Suprapubic skin (tissue), 4 donors: ENCODE measurements at places on chromosomes 16 and 17. TPM values are rescaled to one million over a fixed set of nuclear protein-coding genes. Genes with fewer than 3 reads are reported as not detected.

The DNAH17 gene
- total RNA-seq = 6.2 TPM

The CHD9NB gene
- total RNA-seq = 33.3 TPM

DNA sequence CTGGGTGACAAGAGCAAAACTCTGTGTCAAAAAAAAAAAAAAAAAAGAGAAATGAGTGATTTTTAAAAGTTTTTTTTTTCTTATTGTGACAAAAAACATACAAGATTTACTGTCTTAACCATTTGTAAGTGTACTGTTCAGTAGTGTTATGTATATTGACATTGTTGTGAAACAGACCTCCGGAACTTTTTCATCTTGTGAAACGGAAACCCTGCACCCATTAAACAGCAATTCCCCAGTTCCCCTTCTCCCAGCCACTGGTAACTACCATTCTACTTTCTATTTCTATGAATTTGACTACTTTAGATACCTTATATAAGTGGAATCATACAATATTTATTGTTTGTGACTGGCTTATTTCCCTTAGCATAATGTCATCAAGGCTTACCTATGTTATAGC lies 18.7 kb downstream of the DUS2 start:
- no peak for DNase-seq
- peaks cover 13% of the 10 kb centered on the region for H3K36me3 ChIP-seq
- H3K4me3 ChIP-seq = no peak overlapping the region
- H3K27ac ChIP-seq = no peak overlapping the region

DNA sequence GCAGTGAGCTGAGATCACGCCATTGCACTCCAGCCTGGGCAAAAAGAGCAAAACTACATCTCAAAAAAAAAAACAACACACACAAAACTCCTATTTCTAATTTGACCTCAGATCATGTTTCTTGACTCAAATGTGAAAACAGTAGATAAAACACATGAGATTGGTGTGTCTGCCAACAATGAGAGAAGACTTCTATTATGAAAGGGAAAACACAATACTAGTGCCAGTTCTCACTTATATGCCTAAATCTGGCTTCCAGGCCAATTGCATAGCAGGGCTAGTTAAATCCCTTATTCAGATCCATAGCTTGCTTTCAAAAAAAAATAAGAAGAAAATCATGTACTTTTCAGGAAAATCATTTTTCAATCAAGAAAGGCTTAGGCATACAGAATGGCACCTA lies 39.4 kb downstream of the AP1G1 start:
- no peaks in the 10 kb centered on the region for H3K27me3 ChIP-seq
- peaks cover 58% of the 10 kb centered on the region for H3K36me3 ChIP-seq
- H3K4me1 ChIP-seq = no peaks in the 10 kb centered on the region

- no peak for DNase-seq
- H3K4me3 ChIP-seq = no peak overlapping the region
Observed at GRCh38 chr16:68286153-68287074, 22.1 kb downstream of the SLC7A6 start.

DNA sequence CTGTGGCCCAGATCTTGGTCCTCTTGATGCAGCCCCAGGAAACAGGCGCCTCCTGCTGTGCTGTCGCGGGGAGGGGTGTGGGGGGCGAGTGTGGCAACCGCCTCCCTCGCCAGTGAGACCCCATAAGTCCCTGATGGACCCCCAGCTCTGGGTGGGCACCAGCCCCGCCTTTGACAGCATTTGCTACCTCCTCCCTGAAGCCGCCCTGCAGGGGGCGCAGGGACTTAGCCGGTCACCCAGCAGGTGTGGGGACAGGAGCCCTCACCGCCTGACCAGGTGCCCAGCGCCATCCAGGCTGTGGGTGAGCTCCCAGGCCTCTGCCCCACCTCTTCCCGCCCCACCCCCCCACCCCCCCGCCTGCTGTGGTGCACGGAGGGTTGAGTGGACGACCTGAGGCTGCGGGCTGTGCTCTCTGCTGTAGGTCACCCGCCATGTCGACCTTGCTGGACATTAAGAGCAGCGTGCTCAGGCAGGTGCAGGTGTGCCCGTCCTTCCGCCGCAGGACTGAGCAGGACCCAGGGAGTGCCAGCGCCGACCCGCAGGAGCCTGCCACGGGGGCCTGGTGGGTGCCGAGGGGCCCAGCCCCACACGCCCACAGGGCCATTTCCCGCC lies 4.8 kb downstream of the BAIAP3 start:
- no peaks in the 10 kb centered on the region for H3K36me3 ChIP-seq
- H3K4me1 ChIP-seq = peaks cover 26% of the 10 kb centered on the region
- H3K4me3 ChIP-seq = no peak overlapping the region
- no peak for DNase-seq
- no peak overlapping the region for H3K27ac ChIP-seq
- peaks cover 61% of the 10 kb centered on the region for H3K27me3 ChIP-seq

- DNase-seq = no peak
- no peak overlapping the region for H3K27ac ChIP-seq
- H3K4me3 ChIP-seq = no peak overlapping the region
- no peaks in the 10 kb centered on the region for H3K27me3 ChIP-seq
- H3K36me3 ChIP-seq = peaks cover 4% of the 10 kb centered on the region
Observed at GRCh38 chr16:85483424-85483823, 129.7 kb upstream of the GSE1 start.

DNA sequence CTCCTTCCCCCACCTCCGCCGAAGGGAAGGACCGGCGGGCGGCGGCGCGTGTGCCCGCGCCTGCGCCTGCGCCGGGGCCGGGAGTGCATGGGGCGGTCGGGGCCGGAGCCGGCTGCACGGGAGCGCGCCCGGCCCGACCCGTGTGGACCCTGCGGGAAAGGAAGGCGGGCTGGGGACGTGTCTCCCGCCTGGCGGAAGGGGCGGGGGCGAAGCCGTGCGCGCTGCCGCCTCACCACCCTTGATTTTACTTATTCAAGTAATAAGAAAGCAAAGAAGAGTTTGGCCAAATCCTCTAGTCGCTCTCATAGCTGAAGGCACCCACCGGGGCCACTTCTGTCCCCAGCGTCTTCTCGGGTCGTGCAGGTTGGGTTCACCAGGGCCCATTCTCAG lies 596 bp upstream of the PFN1 start:
- peak overlapping the region; percentile 85 for H3K4me3 ChIP-seq
- H3K36me3 ChIP-seq = peaks cover 10% of the 10 kb centered on the region
- peak overlapping the region; percentile 98 for H3K27ac ChIP-seq
- peak; percentile 85 for DNase-seq
- peaks cover 61% of the 10 kb centered on the region for H3K4me1 ChIP-seq

DNA sequence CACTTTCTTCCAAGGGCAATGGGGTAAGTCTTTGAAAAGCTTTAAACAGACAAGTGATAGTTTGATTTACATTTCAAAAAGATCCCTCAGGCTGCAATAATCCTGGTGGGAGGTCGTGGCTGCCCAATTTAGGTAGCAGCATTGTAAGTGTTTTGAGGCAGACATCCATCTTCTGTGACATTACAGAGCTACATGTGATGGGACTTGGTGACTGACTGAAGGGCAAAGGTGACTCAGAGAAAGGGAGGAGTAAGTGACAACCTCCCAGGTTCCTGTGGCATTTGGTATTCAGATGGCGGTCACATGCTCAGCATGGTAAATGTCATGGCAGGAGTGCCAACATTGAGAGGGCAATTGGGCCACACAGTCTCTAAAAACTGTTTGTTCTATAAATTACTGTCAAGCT lies 26.5 kb downstream of the STAT3 start:
- H3K4me1 ChIP-seq = peaks cover 56% of the 10 kb centered on the region
- no peaks in the 10 kb centered on the region for H3K36me3 ChIP-seq
- H3K4me3 ChIP-seq = no peak overlapping the region
- peak overlapping the region; percentile 15 for H3K27ac ChIP-seq
- no peak for DNase-seq

DNA sequence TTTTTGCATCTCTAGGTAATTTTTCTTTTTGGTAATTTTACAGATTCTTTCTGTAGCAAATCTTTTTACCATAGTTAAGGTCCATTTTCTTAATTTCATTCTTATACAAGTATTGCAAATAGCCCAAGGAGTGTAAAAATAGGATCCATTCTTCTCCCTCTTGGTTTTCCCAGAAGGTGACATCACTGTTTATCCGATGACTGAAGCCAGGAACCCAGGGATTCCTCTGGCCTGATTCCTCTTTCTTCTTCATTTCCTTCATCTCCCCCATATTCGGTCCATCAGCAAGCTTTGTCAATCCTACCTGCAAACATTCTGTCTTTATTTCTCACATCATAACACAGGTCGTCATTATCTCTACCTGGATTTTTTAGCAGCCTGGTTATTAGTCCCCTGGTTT lies 5.3 kb downstream of the RBBP6 start:
- peaks cover 47% of the 10 kb centered on the region for H3K4me1 ChIP-seq
- H3K27ac ChIP-seq = no peak overlapping the region
- no peak overlapping the region for H3K4me3 ChIP-seq
- DNase-seq = no peak

GRCh38 chr17:78979780-78980623 lies at the start of gene LGALS3BP:
TSS of gene LGALS3BP (minus strand) at chr17:78979923. CDS start at chr17:78977191, 2,732 bp downstream.
- H3K27ac ChIP-seq = no peak within 1 kb of the TSS
- H3K36me3 ChIP-seq = no peaks in the 10 kb centered on the region
- peak within 1 kb of the TSS; percentile 28 for H3K4me3 ChIP-seq
- no peak for DNase-seq
